Psoas muscle (tissue), 8 donors: ENCODE measurements at places on chromosomes 6 and 20.

DNA sequence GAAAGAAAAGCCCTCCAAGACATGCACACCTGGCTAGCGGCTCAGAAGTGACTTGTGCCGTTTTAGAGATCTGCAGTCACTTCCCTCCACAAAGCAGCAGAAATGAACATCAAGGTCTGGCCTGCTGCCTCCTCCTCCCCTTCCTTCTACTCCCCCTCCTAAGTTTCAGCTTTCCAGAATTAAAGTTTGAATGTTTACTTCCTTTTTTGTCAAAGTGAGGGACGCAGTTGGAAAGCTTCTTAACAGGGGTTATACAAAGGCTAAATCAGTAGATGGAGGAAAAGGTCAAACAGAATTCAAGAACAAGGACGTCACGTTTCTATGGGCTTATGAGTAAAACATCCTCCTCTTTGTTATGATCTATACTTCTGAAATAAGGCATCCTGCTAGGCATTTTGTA, 227.7 kb downstream of the SLC35F1 start:
- DNase-seq, result no peak

GRCh38 chr6:112595841-112596240, 248.7 kb downstream of the RFPL4B start:
- no peak for DNase-seq

GRCh38 chr20:18304618-18305017, 16.3 kb downstream of the ZNF133 start:
- DNase-seq, result no peak

DNA sequence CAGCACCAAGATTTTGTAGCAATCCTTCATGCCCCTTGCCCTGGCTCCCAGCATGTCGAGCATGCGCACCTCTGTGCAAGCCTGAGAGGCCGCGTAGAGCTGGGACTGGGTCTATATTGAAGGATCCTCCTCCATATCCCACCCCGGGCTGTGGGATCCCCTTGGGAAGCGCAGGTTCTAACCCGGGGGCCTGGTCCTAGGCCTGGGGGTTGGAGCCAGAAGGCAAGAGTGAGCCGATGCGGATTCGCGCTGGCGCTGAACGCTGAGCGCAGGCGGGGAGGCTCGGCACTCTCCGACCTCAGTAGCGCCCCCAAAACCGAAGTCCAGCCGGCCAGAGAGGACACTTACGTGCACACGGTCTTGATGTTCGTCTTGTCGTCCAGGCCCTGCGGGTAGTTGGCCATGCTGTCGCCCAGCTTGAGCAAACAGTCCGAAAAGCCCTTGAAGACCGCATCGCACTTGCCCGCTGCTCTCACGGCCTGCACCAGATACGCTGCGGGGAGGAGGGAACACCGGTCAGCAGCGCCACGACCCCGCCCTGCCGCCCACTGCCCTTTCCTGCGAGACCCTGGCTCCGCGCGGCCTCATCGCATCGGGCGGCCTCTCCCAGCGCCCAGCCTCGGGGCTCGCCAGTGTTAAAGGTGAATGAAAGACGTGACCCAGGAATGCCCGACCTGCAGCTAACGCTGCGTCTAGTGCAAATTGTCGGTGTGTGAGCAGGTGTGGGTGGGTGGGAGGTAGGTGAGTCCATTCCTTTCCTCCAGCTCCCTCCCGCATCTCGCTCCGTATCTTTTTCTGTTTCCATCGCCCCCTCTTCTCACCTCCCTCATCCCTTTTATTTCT, 4.5 kb downstream of the NRN1 start:
- no peak for DNase-seq

GRCh38 chr6:144722154-144722737, 437.1 kb downstream of the UTRN start:
- DNase-seq, result no peak

- DNase-seq, result no peak
These were observed 106.5 kb downstream of the LY86 start for GRCh38 chr6:6694825-6695624.

- DNase-seq, result peak; percentile 25
These were observed 15.7 kb upstream of the CDKN1A start for GRCh38 chr6:36662827-36663256.

GRCh38 chr6:35370124-35370741, 27.9 kb downstream of the PPARD start:
- peak; percentile 92 for DNase-seq

DNA sequence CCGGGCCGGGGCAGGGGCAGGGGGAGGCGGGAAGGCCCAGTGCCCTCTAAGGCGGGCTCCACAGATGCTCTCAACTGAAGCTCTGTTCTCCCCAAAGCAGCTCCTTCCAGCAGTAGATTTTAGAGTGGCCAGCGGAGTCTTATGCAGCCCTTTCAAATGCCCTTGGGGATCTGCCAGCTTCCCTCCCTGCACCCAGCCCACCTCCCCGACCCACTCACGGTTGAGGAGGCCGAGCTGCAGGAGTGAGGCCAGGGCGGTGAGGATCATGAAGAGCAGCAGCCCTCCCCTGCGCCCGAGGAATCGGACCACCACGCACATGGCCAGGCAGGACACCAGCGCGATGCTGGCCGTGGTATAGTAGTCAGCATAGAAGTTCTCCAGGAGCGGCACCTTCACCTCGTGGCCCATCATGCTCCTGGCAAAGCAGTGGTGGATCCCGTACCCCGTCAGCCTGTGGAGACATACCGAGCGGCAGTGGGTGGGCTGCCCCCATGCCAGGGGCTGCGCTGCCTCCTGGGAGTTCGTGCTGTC, 28.0 kb downstream of the PSMG4 start:
- no peak for DNase-seq

DNA sequence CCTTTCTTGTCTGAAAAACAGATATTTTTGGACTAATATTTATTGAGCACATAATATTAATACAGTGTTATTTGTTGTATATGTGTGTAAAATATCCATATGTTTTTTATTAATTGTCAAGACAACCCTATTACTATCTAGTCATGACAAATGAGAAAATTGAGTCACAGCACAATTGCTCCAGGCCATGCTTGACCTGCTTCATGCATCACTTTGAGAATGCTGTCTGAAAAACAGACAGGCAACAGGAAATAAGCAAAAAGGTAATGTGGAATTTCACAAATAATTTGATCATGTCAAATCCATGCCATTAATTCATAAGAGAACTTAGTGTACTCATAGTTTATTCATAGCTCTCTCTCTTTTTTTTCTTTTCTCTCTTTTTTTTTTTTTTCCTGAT, 246.5 kb downstream of the RIMS1 start:
- DNase-seq, result no peak

- no peak for DNase-seq
These were observed 36.0 kb downstream of the SUMO4 start for GRCh38 chr6:149435919-149436586.

GRCh38 chr6:16166871-16167608, 38.2 kb downstream of the MYLIP start:
- no peak for DNase-seq

GRCh38 chr6:109781001-109781400, 89.9 kb downstream of the FIG4 start:
- no peak for DNase-seq

- peak; percentile 35 for DNase-seq
These were observed 8.0 kb downstream of the DNPH1 start for GRCh38 chr6:43221046-43221972.

DNA sequence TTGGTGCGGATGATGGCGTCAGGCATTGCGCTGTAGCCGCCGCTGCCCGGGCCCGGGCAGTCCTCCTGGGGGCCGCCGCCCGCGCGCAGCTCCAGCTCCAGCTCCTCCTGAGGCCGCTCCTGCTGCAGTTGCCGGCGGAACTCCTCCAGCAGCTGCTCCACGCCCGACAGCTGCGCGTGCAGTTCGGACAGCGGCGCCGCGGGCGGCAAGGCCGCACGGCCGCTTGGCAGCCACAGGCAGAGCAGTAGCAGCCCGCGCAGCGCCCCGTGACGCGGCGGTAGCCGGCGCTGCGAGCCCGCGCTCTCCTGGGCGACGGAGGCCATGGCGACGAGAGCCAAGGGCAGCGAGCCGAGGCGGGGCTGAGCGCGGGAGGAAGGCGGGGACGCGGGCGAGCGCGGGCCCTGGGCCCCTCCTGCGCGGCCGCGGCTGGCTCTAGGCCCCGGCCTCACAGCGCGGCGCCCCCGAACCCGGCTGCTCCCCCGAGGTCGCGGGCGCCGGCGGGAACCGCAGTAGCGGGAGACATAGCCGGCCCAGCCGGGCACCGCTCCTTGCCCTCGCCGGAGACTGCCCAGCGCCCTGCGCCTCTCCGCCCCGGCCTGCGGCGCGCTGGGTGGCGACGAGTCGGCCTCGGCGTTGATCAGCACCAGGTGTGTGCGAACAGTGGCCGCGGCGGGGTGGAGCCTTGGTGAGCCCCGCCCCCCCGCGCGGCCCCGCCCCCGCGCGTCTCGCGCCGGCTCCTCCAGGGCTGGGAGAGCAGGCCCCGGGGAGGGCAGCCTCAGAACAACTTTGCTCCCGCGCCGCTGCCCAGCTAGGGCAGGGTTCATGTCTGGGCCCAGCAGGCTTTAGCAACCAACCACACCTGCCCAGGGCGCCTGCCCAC, at the start of gene LRP11:
Gene LRP11, minus strand, starts transcription at position 662 of the 880 bp plus-strand sequence. Its CDS starts 339 bp downstream, at position 323.
- peak; percentile 82 for DNase-seq

DNA sequence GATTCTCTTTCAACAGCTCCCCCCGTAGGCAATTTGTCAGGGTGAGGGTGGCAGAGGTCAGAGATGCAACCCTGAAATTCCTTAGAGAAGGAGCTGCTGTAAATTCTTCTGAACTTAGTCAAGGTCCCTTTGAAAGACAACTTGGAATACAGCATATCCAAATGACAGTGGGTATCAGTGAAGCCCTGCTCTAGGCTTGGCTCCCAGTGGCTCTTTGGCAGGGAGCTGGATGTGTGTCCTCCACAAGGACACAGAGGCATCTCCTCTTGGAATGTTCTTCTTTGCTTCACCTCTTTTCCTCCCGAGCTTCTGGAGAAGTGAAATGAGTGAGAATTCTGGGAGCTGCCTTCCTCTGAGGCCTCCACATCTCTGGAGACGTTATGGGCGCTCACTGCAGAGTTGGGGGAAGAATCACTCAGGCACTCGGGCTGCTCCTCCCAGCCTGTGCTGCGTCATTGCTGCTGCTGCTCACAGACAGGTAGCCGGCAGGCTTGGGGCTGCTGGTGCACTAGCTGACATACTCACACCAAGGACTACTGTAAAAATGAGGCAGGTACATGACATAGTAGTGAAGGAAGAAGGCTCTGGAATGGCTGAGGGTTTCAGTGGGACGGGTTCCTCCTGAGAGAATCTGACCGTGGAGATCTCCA, 34.1 kb downstream of the DYNLT1 start:
- no peak for DNase-seq

GRCh38 chr6:35486005-35486925, 10.6 kb downstream of the TEAD3 start:
- peak; percentile 42 for DNase-seq

- DNase-seq, result no peak
These were observed 136.3 kb downstream of the LRRC1 start for GRCh38 chr6:53931086-53931485.

DNA sequence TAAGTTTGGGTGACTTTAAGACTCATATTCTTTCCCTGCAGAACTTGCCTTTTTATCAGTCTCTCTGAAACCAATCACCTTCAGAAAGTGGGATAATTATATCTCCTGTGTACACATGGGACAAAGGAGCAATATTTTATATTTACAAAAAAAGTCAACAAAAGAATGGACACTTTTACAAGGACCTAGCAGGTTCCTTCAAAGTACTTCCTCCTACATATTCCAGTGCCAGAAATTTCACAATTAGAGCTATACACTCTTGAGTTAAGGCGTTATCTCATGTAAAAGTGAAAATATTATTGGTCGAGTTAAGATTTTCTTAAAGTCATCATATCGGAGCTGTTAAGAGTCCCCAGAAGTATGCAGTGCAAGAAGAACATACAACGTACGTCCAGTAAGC, 98.9 kb upstream of the MAFB start:
- DNase-seq, result no peak

DNA sequence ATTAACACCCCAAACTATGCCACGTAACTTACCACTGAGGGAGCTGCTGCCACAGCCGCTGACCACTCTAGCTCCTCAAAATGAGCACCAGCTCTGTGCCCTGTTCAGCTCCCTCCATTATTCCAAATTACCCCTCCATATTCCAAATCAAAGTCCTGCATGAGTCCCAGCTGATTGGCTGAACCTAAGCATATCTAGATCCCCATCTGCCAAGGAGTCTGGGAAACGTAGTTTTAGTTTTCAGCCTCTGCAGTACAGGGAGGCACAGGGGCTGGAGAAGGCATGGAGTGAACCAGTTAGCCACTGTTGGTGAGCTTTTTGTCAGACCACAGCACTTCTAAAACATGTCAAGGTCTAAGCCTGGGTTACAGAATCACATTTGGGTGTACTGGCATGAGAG, 15.9 kb downstream of the UNC5CL start:
- no peak for DNase-seq

GRCh38 chr6:4932228-4932903, 71.5 kb downstream of the RPP40 start:
- no peak for DNase-seq

- DNase-seq, result peak; percentile 83
These were observed 34.7 kb upstream of the LAMA4 start for GRCh38 chr6:112289038-112289566.

DNA sequence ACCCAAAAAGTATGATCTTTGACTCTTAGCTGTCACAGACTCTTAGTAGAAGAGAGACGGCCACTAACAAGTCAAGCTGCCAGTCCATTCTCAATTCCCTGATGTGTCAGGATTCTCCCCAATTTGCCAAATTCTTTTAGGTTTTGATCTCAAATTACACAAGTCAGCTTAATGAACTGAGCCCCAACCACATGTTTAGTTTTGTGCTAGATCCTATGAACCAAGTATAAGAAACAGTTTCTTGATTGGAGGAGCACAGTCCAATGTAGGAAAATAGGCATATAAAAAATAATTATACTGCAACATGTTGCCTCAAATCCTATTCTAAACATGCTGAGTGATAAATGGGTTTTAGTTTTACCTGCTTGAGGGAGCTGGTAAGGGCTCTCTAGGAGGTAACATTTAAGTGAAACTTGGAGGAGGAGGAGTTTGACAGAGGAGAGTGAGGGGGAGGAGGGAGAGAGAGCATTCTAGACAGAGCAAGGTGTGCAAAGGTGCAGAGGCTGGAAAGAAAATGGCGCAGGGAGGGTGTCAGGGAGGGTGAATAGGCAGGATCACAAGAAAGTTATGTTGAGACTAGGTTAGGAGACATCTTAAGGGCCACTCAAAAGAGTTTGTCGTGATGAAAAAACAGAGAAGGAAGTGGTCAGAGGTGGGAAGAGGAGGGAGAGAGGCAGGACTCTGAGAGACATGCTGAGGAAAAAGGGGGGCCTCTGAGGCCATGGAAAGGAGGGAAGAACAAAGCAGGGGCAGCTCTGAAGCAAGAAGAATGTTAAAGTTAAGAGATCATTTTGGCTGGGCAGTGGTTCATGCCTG, 22.8 kb upstream of the FAM83C start:
- no peak for DNase-seq
